ENCODE measurements at places on chromosomes 6 and 20.
A peak's percentile ranks its signal among the peaks of the same experiment; 100 is the strongest.

- no peak for DNase-seq
These were observed 13.7 kb upstream of the SIRPB1 start for GRCh38 chr20:1633535-1633934.

- DNase-seq = no peak
These were observed 21.6 kb upstream of the ZBTB2 start for GRCh38 chr6:151412909-151413308.

- DNase-seq = no peak
These were observed 107.4 kb downstream of the PERP start for GRCh38 chr6:137999815-138000214.

DNA sequence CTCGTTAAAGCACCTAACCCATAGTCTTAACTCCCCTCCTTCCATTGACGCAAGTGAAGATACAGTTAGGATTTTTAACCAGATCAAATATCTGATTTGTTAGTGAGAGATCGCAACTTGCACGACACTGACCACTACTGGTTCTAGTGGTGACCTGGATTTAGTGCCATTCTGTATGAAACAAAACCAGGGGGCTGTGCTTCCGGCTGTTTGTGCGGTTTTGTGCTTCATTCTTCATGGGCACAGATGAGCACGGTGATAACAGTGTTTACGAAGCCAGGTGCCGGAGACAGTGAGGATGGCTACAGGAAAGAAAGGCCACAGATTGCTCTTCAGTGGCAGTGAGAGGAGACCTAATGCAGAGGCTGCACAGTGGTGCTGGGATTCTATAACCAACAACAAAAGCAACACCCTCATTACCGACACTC lies 75.5 kb downstream of the NOL4L start:
- DNase-seq = peak; percentile 73

DNA sequence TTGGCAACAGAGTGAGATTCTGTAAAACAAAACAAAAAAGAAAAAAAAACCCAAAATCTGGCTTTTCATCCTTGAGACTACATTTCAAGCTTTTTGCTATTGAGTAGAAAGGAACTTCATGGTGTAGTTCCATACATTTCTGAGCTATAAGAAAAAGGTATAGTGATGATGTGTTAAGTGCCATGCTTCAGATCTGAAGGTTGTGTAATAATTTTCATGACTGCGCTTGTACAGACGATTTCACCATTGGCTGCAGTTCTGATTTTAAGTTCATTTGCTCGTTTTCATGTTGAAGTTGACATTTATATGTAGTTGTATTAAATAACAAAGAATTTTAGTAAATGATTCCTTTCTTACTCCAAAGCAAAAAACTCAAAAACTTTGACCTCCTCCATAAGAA lies 247.6 kb downstream of the ARID1B start:
- DNase-seq = no peak

DNA sequence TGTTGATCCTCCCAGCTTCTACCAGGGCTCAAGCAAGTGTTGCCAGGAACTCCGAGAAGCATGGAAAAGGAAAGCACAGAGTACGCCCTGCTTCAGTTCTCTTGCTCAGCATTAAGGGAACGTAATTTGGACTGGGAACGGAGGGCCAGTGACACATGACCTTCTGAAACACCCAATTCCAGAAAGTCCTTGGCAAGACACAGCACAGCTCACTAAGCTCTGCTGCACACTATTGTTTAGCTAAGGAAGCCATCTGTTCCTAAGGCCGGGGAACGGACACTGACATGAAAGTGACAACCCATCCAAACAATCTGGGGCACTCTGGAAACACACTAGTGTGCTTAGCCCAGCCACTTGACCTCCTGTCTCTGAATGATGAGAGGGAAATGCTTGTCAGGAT lies 56.9 kb upstream of the NXT1 start:
- no peak for DNase-seq

DNA sequence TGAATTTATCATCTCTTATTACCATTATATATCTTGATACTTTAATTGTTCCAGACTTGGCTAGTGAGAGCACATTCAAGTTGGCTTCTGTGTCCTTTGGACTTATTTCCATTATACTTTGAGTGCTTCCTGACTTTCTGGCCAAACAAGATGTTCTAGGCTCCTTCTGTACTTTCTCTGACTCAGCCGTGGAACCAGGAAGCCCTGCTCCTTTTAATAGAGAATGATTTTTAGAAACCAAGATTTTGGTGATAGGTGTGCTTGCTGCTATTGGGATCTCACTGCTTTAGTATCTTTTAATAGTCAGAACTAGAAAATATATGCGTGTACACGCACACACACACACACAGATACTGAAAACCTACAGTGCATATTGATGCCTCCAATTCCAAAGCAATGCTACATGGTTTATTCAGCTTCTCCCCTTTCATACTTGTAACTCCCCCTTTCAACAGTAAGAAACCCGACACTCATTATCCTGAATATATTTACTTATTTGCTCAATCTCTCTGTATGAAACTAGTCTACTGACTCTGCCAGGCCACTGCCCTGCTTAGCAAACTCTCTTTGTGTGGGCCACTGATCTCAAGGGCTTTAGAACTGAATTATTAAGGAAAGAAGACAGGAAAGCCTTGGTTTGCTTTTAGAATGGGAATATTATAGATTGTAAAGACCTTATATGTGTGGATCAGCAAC lies 42.7 kb upstream of the EZR start:
- DNase-seq = no peak

GRCh38 chr6:36851626-36852025 lies 12.4 kb upstream of the CPNE5 start:
- no peak for DNase-seq

DNA sequence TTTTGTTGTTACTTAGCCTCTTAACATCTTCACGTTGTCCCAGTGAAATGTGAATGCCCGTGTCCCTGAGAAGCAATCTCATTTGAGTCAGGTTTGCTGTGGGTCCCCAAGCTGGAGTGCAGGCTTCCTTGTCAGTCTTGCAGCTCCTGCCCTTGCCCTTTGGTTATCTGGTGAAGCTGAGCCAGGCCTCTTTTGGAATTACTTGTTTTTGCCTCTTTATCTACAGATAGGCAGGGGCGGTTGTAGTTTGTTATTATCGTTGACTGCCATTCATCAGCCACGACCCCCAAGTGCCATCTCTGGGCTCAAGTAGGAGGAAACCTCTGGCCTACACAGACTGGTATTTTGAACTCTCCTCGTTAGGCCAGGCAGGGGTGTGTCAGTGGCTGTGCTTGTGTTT lies 2.2 kb downstream of the TMEM14C start:
- no peak for DNase-seq

DNA sequence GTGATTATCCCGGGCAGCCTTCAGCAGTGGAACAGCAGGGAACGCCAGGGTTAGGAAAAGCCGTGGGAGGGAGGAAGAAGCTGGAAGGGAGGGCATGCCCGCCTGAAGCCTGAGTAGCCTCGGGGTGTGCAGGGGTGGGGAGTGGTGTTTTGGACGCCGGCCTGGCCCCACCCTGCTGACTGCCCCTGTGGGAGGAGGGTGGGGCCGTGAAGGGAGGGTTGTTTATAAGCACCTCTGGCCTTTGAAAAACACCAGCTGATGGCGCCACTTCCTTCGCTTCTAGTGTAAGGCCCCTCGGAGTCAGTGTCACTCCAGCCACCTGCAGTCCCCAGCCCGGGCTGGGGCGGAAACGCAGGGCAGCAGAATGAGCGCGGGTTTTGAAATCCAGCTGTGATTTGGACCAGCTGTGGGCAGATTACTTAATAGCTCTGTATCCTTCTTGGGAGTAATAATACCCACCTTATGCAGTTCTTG lies 52.8 kb upstream of the BMP6 start:
- DNase-seq = no peak

- DNase-seq = no peak
These were observed 84.3 kb upstream of the THBS2 start for GRCh38 chr6:169337886-169338445.

- DNase-seq = peak; percentile 45
These were observed 117.8 kb upstream of the SUPT3H start for GRCh38 chr6:45495429-45496084.

GRCh38 chr20:417801-418342 lies 9.8 kb downstream of the RBCK1 start:
- no peak for DNase-seq

- no peak for DNase-seq
These were observed 33.3 kb downstream of the ATXN1 start for GRCh38 chr6:16727996-16728395.

GRCh38 chr6:149209871-149210775 lies 107.4 kb upstream of the TAB2 start:
- DNase-seq = peak; percentile 80

DNA sequence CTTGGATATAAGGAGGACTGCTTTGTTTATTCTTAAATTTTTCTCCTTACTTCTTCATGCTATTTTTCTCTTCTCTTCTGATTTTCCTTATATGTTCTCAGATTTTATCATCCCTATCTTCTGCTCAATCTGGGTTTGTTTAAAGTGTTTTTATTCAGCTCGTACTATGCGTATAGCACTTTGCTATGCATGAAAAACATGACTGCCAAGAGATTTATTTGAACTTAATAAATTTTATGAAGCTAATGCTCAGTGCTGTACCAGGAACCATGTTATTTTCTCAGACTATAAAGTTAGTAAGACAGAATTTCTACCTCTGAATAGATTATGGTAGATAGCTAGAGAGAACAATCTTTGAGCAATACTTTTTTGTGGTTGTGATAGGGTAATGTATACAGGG lies 305.9 kb downstream of the LAMA2 start:
- DNase-seq = no peak

DNA sequence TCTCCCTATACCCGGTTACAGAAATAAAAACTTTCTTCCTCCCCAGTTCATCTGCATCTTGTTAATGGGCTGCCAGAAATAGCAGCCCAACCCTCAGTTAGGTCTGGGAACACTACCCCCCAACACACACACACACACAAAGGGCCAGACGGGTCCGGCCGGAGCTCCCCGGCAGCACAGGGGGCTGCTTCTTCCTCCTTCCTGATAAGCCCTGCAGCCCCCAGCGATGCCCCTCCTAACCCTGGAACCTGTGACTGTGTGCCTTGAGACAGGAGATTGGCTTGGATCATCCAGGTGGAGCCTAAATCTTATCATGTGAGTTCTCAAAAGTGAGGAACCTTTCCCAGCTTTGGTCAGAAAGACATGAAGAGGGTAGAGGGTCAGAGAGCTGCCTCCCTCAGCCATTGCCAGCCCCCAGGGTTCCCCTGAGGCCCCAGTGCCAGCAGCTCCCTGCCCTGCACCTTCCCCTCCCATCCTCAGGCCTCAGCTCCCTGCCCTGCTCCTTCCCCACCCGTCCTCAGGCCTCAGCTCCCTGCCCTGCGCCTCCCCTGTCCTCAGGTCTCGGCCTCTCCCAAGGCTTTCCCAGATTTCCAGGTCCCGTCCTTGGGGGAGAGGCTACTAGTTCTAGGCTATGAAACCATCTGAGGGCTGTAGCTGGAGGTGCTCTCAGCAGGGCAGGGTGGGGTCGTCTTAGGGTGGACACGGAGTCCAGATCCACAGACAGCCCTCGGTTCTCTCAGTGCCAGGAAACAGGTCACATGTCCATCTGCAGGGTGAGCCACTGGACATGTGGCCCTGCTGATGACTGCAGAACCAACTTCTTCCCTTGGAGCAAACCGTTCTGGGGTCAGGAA lies 34.5 kb upstream of the CST7 start:
- no peak for DNase-seq
